Neural progenitor cell (in vitro differentiated cells): ENCODE measurements at places on chromosomes 12 and 14. TPM values are rescaled to one million over a fixed set of nuclear protein-coding genes. Genes with fewer than 3 reads are reported as not detected.

PRH1 gene
- 24.1 and 30.3 TPM in 2 replicates for total RNA-seq

DNA sequence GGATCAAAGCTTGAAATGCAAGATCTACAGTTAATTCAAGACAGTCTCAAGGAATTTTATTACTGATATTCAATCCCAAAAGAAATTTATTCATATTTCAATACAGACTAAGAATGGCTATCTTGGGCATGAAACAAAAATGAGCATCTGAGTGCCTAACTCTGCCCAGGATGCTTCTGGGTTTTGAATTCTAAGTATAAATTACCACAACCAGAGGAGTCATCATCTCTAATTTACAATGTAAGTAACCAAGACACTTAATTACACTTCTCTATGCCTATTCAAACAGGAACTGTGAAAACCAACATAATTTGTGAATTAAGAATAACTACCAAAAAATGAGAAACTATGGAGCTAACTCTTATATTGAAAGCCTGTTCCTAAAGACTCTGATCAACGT, 14.1 kb downstream of the OSBPL8 start:
- H3K27ac ChIP-seq, result no peak overlapping the region
- no peak overlapping the region for H3K4me3 ChIP-seq
- no peaks in the 10 kb centered on the region for H3K36me3 ChIP-seq

DNA sequence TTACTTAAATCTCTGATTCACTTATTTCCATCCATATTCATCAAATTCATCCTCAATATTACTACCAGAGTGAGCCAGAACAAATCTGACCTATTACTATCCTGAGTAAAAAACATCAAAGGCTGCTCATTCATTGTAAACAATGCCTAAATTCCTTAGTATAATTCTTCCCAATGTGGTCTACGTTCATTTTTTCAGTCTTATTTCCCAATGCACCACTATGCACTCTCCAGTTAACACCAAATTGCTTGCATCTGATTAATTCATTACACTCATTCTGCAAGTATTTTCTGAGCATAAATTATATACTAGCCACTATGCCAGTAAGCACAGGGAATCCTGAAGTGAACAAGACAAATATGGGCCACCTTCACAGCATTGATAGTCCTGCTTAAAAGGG, 110.0 kb downstream of the EPS8 start:
- no peak overlapping the region for H3K27ac ChIP-seq
- no peaks in the 10 kb centered on the region for H3K27me3 ChIP-seq

DNA sequence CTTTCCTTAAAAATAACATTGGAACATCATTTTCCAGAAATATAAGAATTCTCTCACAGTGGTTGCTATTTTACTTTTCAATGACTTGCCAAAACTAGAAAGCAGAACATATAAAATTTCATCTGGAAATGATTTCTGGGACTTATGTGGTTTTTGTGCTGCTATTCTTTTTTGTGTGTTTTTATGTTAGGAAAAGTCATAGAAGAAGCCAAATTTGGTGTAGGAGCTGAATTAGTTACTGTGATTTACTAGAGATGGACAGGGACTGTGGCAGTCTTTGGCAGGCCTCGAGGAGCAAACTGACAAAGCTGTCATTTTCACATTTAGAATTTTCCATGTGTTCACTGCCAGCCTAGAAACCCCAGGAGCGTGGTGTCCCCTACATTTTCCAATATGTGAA, 38.3 kb upstream of the LDHB start:
- H3K27me3 ChIP-seq, result no peaks in the 10 kb centered on the region
- no peak for DNase-seq
- no peak overlapping the region for H3K27ac ChIP-seq

DHRS2 gene
- 0.59 and 2.8 TPM in 2 replicates for total RNA-seq
